ENCODE measurements at places on chromosomes 2 and 18.

- no peak for DNase-seq
Observed at GRCh38 chr2:455015-455705, 167.3 kb upstream of the ALKAL2 start.

- DNase-seq: no peak
Observed at GRCh38 chr2:195613922-195614321, 43.1 kb upstream of the SLC39A10 start.

- peak; percentile 61 for DNase-seq
Observed at GRCh38 chr2:142165790-142166189, 35.0 kb upstream of the LRP1B start.

DNA sequence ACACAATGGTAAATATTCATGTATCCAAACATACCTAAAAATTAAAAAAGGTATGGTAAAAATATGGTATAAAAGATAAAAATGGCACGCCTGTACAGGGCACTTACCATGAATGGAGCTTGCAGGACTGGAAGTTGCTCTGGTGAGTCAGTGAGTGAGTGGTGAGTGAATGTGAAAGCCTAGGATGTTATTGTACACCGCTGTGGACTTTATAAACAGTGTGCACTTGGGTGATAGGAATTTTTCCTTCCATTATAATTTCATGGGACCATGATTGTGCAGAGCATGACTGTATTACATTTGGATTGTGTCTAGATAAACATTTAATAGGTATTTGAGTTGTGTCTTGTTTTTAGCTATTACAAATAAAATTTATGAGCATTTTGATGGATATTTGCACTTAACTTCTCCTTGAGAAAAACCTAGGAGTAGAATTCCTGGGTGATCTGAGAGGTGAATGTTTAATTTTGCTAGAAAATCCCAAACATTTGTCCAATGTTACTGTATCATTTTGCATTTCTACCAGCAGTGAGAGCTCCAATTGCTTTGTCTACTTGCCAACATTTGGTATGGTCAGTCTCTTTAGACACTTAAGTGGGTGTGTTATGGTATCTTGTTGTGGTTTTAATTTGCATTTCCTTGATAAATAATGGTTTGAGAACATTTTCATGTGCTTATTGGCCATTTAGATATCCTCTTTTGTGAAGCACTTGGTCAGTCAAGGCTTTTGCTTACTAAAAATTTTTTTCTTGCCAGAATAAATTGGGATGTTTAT lies 81.7 kb downstream of the BCL2L11 start:
- DNase-seq: no peak

DNA sequence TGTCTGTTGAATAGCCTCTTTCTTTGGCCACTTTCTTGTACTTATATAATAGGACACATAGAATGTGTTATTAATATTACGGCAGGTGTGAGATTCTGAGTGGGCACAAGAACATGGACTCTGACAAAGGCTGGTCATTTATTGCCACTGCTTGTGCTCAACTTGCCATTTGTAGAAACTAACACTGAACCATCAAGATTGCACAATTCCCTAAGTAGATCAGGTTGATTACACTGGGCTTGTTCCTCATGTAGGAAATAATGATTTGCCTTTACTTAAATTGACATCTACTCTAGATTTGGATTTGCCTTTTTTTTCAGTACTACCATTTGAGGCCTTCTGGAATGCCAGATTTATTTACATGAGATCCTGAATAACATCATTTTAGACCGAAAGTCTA lies 342.7 kb upstream of the CWC22 start:
- no peak for DNase-seq

DNA sequence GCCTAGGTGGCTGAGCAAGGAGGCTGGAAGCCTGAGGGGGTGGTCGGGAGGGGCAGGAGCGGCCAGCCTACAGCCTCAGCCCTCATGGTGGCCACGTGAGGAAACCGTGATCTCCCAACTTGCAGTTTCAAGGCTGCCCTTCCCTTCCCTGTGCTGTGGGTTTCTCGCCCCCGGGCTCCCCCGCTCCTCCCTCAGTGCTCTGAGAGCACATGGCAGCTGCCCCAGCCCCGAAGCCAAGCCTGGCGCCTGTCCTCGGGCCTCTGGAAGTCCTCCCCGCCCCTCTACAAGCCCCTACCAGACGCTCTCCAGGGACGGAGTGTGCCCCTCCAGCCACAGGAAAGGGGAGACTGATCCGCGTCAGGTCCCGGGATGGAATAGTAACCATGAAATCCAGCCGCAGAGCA lies 586 bp upstream of the ANKRD23 start:
- no peak for DNase-seq

DNA sequence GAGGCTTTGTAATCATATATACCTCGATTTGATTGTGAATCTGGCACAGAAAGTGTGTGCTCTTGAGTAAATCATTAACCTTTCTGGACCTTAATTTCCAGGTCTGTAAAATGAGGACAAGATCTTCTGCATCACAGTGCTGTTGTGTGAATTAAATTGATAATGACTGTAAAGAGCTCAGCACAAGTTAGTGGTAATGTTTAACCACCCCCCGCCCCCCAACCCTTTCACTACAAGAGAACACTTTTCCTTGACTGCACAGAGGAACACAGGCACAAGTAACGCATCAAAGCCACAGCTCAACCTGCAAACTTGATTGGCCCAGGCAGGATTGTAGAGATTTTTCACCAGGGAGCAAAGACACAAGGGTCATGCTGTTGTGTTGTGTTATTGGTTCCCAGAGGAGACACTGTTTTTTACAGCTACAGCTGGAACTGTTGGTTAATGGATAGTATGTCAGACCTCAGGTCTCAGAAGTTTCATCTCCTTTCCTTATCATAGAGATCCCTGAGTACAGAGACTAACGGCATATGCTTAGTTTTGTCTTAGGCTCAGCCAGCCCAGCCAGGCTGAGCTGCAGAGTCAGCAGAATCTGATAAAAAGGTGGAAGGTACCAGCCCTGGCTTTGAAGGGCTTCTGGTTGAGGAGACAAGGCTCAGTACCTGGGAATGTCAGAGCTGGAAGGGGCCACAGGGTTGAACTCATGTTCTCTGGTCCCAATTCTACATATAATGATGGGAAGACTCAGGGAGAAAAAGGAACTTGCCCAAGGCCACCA lies 10.6 kb downstream of the SETBP1 start:
- DNase-seq: no peak

- no peak for DNase-seq
Observed at GRCh38 chr2:179307616-179308371, 43.2 kb upstream of the SESTD1 start.

- DNase-seq: no peak
Observed at GRCh38 chr18:46418663-46419260, 238.3 kb downstream of the LOXHD1 start.
